ENCODE measurements at places on chromosomes 16 and 17.

DNA sequence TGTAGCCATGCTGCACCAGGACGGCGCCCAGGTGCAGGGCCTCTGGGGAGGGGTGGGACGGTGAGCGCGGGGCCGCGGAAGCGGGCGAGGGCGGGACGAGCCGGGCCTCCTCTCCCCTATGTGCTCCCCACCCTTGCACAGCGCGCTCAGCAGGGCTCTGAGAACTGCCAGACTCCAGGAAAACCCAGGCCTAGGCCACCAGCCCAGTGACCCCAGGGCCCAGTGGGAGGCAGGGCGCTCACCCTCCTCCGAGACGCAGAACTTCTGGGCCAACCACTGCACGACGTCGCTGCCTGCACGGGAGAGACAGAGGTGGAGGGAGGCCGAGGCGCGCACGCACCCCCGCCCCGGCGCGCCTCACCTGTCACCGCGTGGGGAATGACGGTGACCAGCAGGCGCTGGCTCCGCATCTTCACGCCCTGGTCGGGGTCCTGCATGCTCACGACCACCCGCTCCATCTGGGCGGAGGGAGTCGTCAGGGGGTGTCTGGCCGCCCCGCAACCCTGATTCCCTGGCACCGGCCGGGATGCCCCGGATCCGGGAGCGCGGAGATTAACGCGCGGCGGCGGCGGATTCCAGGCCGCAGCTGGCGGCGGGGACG is 603 bp downstream of the RGS11 start:
- DNase-seq = no peak

GRCh38 chr17:19497624-19498023 is 36.0 kb upstream of the SLC47A1 start:
- no peak for DNase-seq

DNA sequence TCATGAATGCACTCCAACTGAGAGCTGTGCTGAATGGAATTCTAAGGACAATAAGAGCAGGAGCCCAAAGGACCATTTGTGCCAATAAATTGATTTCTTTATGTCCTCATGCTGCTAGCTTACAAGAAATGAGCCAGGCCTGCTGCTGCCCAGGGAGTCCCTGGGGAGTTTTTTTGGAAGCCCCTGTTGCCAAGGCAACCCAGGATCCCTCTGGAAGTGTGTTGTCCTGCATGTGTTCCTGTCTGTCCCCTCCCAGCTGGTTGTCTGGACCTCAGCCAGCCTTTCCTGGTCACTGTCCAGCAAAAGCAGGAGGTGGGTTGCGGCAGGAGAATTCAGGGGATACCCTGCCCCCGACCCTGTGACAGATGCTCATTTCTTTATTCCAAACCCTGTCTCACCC is 51.0 kb upstream of the GPRC5B start:
- no peak for DNase-seq

- no peak for DNase-seq
Measured at GRCh38 chr17:79955691-79956440, 79.8 kb downstream of the TBC1D16 start.

DNA sequence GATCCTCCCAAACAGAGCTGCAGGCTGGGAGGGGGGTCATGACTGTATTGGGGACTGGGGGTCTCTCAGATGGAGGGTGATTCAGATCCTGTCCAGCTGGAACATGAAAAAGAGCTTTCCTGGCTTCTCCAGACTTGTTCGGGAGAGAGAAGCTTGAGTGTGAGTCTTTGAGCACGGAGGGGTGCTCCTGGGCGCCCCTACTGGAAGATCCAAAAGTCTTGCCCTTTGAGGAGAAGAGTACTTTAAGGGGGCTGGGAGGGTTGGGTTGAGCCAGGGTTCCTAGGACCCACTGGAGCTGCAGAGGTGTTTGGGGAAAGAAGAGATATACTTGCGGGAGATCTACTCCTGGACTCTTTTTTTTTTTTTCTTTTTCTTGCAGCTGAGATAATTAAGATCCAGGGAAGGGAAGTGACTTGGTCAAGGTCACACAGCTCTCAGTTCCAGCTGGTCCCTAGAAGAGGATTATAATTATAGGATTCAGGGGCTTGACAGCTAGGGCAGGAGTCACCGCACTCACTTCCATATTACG is 8.4 kb downstream of the RARA start:
- peak; percentile 67 for DNase-seq

- no peak for DNase-seq
Measured at GRCh38 chr17:37466471-37466870, 23.2 kb upstream of the DUSP14 start.

DNA sequence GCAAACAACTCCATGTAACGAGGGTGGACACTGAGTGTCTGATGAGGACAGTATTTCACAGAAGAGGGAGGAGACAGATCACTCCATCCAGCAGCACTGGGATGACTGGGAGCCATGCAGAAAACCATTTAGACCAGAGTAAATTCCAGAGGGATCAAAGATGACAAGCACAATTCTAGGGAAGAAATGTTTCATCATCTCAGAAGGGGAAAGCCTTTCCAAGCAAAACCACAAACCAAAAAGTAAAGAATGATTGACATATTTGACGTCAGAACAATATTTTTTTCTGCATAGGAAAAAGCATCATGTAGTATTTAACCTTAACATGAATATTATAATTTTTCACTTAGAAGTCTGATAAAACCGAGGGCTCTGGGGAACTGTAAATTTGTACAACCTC is 4.8 kb downstream of the DNASE1 start:
- no peak for DNase-seq

GRCh38 chr17:78935419-78936323 is 10.5 kb upstream of the TIMP2 start:
- no peak for DNase-seq

- peak; percentile 28 for DNase-seq
Measured at GRCh38 chr16:17359788-17360390, 110.9 kb downstream of the XYLT1 start.

GRCh38 chr17:38569701-38570512 is 35.8 kb downstream of the SRCIN1 start:
- no peak for DNase-seq

DNA sequence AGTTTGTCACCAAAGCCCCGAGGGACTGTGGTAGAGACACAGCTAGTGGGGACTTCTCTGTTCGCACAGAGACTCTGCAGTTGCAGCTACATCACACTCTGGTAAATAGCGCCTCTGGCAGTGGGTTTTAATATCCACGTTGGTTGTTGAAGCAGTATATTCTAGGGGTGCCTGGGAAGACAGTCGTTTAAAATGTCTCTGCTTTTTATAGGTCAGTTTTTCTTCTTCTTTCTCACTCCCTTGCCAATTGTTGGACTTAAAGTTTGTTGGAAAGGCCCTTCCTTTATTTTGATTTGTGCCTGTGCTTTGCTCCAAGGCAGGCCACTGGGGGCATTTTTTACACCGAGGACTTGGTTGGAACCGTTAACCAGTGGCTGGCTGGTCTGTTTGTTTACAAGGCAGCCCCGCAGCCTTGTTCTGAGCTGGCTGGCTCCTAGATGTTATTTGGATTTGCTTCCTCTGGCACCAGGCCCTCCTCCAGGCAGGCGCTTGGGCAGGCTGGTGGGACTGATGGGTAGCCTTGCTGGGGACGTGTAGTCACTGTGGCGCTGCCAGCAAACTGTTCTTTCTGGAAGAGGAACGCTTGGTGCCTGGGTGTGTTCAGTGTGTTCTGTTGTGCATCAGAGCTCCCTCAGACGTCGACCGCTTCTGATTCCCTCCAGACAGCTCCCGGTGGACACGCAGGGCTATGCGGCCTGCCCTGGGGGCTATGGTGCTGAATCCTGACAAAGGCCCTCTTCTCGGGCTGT is 218.2 kb upstream of the CHMP6 start:
- no peak for DNase-seq

GRCh38 chr16:57591086-57591869 is 37.2 kb upstream of the ADGRG1 start:
- DNase-seq = peak; percentile 76

GRCh38 chr17:2602597-2603017 is 9.2 kb downstream of the PAFAH1B1 start:
- no peak for DNase-seq

- DNase-seq = no peak
Measured at GRCh38 chr16:67186550-67186950, 2.8 kb upstream of the MATCAP1 start.

GRCh38 chr17:76013377-76013932 is 12.8 kb downstream of the CDK3 start:
- DNase-seq = no peak

DNA sequence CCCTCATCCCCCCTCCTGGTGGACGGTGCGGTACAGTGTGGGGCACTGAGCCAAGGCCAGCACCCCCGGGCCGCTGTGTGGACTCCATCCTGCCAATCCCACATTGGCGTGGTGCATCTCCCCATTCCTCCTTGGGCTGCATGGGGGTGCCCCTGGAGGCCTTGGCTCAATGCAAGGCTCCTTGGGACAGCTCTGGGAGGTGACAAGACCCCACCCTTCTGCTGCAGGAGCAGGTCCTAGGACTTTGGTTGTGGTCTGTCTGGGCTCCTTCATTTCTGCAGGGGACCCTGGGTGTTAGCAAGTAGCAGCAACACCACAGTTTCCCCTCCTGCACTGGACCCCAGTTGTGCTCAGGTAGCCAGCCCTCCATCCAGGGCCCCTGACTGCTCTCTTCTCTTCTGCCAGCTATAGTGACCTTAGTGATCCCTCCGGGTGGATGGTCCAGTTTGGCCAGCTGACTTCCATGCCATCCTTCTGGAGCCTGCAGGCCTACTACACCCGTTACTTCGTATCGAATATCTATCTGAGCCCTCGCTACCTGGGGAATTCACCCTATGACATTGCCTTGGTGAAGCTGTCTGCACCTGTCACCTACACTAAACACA is 1.3 kb downstream of the PRSS21 start:
- DNase-seq = no peak

DNA sequence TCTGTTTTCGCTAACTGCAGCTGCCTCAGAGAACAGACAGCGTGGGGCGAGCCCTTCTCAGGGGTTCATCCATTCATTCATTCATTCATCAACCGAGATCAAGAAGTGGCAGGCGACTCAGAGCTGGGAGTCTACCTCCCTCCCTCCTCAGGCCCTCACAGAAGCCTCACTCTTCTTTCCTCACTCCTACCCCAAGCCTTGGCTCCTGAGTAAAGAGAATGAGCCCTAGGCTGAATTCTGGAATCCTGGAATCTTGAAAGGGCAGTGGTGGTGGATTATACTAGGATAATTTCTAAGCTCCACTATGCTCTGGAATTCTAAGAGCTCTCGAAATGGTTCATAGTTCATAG is 2.3 kb upstream of the DLX3 start:
- DNase-seq = no peak

- peak; percentile 78 for DNase-seq
Measured at GRCh38 chr17:55641676-55642081, 81.0 kb downstream of the TMEM100 start.

DNA sequence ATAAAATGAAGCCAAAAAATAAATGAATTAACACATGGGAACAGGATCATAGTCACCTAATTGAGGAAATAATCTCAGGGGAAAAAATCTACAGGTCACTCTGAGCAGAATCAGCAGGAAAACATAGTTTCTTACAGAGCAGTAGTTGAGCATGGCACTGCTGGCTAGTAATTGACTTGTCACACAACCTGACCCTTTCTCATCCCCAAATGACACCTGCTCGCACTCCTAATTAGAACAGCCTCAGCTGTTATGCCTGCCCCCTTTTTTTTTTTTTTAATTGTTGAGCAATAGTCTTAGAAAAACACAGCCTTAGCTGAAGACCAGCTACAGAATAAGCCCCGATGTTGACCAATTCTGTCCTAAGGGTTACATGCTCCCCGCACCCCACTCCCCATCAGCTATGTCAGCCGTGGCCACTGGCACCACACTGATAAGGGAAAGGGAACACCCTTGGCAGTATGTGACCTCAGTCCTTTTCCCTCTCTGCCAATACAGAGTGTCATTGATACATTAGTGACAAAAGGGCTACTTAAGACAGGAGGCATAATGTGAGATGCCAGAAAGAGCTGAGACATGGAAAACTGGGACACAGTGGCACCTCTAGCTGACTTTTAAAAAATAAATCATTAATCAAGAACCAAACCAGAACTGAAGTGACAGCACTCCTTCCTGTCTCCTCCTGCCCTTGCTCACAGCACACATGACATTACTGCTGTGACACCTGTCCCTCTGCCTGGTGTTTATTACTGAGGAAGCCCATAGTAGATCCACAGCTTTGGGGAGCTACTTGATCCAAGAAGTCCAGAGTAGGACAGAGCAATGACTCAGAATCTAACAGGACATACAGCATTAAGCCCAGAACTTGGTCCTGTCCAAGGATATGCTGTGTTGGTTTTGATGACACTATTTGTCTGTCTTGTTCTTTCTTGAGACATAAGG is 41.7 kb downstream of the WDR59 start:
- no peak for DNase-seq

DNA sequence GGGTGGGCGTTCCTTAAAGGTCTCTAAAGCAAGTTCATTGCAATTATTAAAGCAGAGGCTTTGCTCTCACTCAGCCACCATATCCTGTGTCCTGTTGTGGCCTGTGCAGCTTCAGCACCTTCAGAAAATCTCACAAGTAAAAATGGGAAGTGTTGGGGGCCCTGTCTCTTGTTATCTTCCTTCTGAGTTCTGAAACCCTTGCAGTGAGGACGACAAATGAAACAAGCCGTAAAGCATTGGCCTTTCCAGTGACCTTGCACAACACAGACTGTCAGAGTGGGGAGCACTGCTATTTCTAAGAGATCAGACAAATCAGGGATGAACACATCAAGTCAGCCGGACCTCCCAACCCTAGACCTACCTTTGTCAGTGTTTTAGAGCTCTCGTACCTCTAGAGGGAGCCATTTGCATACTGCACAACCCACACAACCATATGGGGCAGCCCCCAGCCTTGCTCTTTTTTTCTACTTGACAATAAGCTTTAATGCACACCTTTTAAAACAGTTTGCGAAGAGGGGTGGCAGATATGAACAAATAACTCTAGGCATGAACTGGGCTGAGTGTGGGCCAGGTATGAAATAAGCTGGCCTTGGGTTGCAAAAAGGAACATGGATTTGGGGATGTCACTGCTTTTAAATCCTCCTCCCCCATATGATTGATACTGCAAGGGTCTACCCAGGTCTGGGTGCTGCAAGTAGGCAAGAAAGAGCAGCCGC is 89.8 kb downstream of the KATNIP start:
- DNase-seq = peak; percentile 63

- DNase-seq = no peak
Measured at GRCh38 chr16:30115238-30115637, 1.9 kb upstream of the GDPD3 start.

DNA sequence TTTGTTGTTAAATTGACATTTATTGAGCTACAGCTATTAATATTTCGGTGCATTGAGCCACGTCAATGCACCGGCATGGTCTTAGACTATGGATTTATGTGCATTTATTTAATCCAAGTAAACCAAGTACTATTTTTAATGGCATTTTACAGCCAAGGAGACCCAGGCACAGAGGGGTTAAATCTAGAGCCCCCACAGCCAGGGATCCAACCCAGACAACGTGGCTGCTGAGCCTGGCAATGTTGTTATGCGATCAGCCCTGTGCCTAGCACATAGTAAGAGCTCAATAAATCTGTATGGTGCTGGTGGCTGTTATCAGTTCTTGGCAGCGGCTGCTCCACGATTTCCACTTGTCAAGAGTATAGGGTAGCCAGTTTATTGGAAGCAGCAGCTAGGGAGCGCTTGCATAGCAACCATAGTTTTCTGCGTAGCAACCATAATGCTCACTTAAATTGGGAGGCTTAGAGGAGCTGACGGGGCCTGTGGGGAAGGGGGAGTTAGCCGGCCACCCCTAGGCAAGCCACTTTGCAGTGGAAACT is 541 bp upstream of the RBBP6 start:
- DNase-seq = no peak

GRCh38 chr17:81179220-81179619 is 13.2 kb upstream of the AATK start:
- no peak for DNase-seq

Measured in GM12865 (cell line).